ENCODE measurements at places on chromosomes 2 and 18.

DNA sequence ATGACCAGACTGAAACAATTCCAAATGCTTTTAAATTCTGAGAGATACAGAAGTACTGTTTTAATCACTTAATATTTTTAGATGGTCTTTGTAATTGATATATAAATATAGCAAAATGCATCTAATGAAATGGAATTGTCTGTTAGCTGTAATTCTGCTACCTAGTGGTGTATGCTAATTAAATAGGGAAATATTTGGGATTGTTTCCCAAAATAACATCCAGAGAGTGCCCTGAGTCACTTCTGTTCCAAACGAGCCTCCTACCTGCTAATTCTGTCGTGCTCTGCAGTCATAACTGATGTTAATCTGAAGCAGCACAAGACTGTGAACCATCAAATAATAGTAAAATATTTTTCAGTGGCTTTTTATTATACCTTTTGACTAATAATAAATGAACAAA lies 71.4 kb upstream of the NOSTRIN start:
- no peaks in the 10 kb centered on the region for H3K4me1 ChIP-seq
- H3K27me3 ChIP-seq, result no peaks in the 10 kb centered on the region
- DNase-seq, result no peak
- H3K36me3 ChIP-seq, result no peaks in the 10 kb centered on the region

GRCh38 chr18:30623401-30624065 lies 419.0 kb downstream of the DSC3 start:
- H3K27ac ChIP-seq, result no peak overlapping the region
- no peak overlapping the region for H3K4me3 ChIP-seq
- H3K4me1 ChIP-seq, result no peaks in the 10 kb centered on the region
- no peaks in the 10 kb centered on the region for H3K36me3 ChIP-seq

DNA sequence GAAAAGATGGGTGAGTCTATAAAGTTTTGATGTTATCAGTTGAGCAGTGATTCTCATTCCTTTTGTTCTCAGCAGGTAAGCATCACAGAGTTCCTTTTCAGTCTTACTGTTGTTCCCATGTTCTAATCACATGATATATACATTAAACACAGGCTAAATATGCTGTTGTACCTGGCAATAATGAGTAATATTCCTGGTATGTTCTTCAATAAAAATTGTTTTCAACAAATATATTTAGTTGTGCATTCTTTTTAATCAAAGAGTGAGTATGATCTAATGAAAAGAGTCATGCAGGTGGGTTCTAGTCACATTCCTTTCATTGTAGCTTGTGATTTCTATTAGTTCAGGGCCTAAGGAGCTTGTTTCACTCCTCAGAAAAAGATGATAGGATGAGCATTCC lies 288.3 kb upstream of the NETO1 start:
- DNase-seq, result no peak
- no peaks in the 10 kb centered on the region for H3K36me3 ChIP-seq
- H3K27ac ChIP-seq, result no peak overlapping the region
- H3K4me1 ChIP-seq, result no peaks in the 10 kb centered on the region
- no peak overlapping the region for H3K4me3 ChIP-seq

GRCh38 chr18:58567453-58568196 lies 61.3 kb downstream of the ALPK2 start:
- no peak overlapping the region for H3K4me3 ChIP-seq
- no peaks in the 10 kb centered on the region for H3K36me3 ChIP-seq
- H3K27ac ChIP-seq, result no peak overlapping the region

DNA sequence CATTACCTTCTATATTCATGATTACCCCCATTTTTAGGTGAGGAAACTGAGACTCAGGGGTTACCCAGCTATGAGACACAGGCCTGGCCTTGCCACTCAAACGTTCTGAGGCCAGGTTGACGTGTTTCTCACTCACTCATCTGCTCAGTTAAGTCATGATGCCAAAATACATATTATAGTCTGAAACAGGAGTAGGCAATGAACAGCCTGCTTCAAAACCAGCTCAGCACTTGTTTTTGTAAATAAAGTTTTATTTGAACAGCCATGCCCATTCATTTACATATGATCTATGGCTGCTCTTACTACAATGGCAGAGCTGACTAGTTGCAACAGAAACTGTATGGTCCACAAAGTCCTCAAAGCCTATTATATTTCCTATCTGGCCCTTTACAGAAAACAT lies 74.1 kb upstream of the SMAD2 start:
- H3K4me1 ChIP-seq, result peaks cover 21% of the 10 kb centered on the region
- DNase-seq, result no peak
- peak overlapping the region; percentile 58 for H3K27ac ChIP-seq

All from spinal cord (tissue), 10 donors.